ENCODE measurements at places on chromosomes 12 and 14.
A peak's percentile ranks its signal among the peaks of the same experiment; 100 is the strongest.

DNA sequence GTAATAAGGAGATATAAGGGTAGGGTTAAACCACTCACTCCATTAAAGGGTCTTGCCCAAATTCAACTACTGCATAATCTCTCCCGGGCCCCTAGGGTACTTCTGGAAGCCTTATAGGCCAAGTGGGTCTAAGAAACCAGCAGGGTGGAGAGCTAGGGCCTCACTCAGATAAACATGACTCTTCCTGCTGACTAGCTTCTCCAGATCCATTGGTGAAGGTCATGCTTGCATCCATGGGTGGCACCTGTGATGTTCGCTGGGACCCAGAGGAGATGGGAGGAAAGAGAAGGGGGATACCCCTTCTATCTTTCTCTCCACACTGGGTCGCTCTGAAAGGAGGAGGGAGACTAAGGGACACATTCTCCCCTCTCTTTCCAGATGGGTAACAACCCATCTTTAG is 36.1 kb upstream of the HIGD1C start:
- DNase-seq: no peak

DNA sequence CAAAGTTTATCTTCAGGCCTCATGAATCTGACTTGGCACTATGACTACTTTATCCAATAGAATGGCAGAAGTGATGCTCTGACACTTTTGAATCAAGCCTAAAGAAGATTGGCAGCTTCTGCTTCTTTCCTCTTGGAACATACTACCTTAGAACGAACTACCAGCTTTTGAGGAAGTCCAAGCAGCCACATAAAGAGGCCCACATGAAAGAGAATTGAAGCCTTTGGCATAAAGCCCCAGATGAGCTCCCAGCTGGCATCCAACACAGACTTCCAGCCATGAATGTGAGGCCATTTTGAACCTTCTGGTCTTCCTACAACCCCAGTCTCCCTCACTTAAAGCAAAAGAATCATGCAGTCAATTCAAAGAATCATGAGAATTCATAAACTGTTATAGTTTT is 65.8 kb downstream of the EEA1 start:
- no peak for DNase-seq

DNA sequence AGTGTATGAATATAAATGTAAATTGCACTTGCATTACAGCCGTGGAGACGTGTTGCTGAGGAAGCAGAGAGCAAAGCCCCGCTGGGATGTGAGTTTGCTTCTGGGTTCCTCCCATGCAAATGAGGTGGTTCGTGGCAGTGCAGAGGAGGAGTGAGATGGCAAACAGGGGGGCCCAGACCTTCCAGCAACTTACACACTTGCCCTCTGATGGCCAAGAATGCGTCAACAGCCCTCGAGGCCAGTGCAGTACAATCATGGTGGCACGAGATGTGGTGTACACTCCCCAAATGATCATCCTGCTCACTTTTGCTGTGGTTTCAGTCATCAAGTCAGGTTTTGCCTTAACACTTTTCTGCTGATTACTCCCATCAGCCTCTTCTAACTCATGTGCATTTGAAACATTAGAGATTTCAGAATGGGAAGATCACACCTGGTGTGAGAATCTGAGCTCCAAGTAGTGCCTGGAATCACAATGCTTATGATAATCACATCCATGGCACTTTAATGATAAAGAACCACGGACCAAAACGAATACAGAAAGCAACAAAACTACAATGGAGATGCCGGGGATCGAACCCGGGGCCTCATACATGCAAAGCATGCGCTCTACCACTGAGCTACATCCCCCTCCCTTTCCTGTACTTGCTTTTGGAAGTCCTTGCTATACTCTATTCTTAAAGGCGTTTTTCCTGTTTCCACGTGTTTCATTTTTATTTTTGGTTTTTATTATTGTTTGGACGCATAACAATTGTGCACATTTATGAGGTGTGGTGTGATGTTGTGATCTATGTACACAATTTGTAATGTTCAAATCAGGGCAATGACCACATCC is 7.0 kb upstream of the UBC start:
- peak; percentile 92 for DNase-seq

- DNase-seq: no peak
Measured at GRCh38 chr12:113958108-113958507, 8.0 kb downstream of the RBM19 start.

- DNase-seq: no peak
Measured at GRCh38 chr12:109439181-109439580, 37.9 kb downstream of the KCTD10 start.

GRCh38 chr12:57474430-57474829 is 5.2 kb downstream of the ARHGAP9 start:
- DNase-seq: no peak

- no peak for DNase-seq
Measured at GRCh38 chr14:26282578-26282977, 315.3 kb downstream of the NOVA1 start.

- DNase-seq: no peak
Measured at GRCh38 chr12:5947006-5947405, 1.9 kb upstream of the ANO2 start.

DNA sequence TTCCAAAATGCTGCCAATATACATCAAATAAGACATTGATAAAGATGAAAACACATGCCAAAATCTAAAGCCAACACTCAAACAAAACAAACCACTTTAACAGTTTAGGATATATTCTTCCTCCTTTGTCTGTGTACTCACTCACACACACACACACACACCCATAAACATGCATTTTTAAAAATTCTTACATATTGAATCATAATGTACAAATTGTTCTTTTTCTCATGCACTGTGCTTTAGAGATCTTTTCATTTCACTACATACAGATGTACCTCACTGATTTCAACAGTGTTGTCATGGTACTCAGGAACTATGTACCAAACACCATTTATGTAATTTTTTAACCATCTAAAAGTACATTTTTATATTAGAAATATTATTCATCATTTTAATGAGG is 9.5 kb upstream of the RERG start:
- DNase-seq: no peak

DNA sequence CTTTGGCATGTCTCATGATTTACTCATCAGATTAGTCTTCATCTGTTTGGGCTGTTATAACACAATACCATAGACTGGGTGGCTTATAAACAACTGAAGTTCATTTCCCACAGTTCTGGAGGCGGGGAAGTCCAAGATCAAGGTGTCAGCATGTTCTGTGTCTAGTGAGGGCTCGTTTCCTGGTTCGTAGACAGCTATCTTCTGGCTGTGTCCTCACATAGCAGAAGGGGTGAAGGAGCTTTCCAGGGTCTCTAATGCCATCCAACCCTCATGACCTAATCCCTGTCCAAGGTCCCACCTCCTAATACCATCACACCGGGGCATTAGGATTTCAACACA is 30.8 kb upstream of the NRDE2 start:
- DNase-seq: no peak

DNA sequence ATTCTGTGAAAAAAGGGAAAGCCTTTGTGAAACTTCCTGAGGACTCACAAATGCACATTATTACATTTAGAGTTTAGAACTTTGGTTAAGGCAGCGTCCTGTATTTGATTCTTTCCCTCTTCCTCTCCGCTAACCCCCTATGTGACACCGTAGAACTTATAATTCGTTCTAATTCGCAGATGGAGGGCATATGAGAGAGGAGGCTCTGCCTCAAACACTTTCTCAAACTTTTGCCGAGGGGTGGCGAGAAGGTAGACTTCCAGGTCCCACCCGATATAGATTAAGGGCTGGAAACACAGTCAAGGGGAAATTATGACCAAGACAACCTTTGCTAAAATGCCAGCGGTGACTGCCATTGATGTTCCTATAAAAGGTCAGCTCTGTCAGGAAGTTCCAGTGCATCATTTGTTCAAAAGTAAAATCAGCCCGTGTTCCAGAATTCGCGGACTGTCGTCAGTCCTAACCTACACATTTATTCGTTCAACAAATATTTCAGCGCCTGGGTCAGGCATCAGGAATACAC is 904 bp upstream of the PAPOLA start:
- DNase-seq: peak; percentile 39

DNA sequence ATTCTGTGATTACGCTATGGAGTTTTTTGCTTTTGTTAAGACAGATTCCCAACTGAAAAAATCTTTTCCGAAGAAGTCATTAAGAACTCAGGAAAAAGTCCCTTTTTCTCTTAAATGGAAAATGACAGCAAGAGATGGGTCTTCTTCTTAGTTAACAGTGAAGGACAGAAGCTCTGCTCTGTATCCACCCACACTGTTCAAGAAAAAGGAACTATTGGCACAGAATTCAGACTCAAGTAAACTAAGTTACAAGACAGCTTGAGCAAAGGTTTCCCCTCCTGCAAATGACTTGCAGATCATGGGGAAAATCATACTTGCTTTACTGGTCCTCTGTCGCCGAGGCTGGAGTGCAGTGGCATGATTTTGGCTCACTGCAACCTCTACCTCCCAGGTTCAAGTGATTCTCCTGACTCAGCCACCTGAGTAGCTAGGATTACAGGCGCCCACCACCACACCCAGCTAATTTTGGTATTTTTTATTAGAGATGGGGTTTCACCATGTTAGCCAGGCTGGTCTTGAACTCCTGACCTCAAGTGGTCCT is 137.1 kb upstream of the AEBP2 start:
- peak; percentile 4 for DNase-seq

DNA sequence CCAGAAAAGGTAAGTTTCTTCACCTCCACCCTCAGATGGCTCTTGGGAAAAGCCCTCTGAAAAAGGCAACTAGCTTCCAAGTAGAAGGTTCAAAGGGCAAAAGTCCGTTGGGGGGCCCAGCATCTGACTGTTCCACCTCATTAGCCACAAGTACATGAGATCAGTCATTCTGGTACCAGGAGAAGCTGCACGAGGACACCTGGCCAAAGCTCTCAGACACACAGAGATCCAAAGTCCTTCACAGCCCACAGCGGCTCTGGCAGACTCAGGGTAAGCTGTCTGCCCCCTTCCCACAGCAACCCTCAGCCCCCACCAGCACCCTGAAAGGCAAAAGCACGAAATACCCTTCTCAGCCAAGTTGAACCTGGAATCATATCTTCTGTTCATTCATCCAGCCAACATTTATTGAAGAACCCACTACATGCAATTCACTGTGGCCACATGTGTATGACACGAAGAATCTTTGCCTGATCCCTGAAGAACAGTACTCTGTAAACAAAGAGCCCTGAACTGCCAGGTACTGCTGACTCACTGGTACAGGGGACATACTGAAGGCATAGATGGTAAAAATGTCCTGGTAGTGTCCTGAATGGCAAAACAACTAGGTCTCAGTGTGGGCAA is 19.0 kb downstream of the SLC7A7 start:
- DNase-seq: no peak

- DNase-seq: no peak
Measured at GRCh38 chr14:65833267-65833880, 420.8 kb downstream of the FUT8 start.

DNA sequence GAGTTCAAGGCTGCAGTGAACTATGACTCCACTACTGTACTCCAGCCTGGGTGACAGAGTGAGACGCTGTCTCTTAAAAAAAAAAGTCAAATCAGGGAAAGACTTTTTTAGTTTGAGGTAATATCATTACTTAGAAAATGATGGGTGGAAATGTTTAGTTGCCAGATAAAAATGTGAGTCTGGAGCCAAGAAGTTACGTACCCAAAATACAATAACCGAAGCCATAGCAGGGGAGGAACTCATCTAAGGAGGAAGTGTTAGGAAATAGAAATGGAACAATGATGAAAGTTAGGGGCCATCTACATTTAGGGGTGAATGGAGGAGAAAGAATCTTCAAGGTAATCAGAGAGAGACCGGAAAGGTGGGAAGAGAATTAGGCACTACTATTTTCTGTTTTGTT is 98.8 kb downstream of the DACT1 start:
- DNase-seq: no peak

DNA sequence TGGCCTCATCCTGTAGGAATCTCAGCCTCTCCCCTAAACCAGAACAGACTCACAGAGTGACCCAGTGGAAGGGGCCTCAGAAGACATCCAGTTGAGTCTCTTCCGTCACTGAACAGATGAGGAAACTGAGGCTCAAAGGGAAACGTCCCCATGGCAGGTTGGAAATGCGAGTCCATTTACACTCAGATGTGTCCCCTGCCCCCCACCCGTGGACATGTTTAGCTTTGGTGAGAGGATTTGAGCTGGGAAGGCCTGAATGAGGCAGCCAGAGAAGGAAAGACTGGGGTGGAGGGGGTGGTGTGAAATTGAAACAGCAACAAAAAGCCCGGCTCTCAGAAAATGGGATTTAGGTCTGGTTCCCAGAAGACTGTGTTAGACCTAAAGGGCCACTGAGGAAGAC is 1.7 kb downstream of the FAIM2 start:
- no peak for DNase-seq

GRCh38 chr12:123530668-123531067 is 2.9 kb downstream of the RILPL1 start:
- no peak for DNase-seq

DNA sequence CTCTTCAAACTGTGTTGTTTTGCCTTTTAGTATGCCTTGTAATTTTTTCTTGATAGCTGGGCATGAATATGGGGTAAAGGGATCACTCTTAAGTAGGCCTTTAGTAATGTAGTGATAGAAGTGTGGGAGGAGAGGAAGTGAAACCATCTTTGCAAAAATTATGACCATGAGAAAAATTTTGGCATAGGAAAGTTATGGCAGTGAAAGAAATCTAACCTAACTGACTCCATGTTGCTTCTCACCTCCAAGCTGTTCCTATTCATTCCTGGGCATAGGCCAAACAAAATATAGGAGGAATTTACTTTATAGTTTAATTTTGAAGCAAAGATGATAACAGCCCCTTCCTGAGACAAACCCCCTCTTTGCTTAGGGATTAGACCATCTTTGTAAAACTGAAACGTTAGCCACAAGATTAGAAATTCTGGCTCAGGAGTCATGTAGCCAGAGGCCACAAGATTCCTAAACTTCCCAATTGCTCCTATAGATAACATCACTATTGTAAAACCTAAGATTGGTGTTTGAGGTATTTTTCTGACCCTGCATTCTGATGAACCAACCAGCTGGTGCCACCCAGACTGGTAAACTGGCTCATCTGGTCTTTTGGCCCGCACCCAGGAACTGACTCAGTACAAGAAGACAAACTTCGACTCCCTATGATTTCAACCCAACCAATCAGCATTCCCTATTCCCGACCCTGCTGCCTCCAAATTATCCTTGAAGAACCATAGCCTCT is 45.8 kb downstream of the CRADD start:
- no peak for DNase-seq

DNA sequence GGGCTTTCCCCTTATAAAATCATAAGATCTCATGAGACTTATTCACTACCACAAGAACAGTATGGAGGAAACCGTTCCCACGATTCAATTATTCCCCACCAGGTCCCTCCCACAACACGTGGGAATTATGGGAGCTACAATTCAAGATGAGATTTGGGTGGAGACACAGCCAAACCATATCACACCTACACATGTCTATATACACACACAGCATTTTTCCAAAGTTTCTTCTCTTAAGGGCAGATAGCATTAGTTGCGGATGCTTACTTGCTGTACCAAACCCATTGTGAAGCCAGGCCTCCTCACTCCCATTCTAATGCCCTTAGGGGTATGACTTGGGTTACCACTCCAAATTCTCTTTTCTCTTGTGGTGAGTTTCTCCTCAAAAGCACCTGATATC is 104.1 kb upstream of the RAP1B start:
- DNase-seq: no peak

GRCh38 chr12:48917857-48918537 is 7.3 kb downstream of the FKBP11 start:
- no peak for DNase-seq

- no peak for DNase-seq
Measured at GRCh38 chr12:52634266-52635056, 16.1 kb upstream of the KRT73 start.
